Activated CD4-positive, alpha-beta T cell treated with anti-CD3 and anti-CD28 coated beads, Interleukin-2, amount 10 ng/mL, durations not matched to agents 7 days and 5 days (primary cell): ENCODE measurements at places on chromosomes 12 and 14. TPM values are rescaled to one million over a fixed set of nuclear protein-coding genes. Genes with fewer than 3 reads are reported as not detected.
A peak's percentile ranks its signal among the peaks of the same experiment; 100 is the strongest.

GRCh38 chr12:10771132-10771733, 31.2 kb downstream of the TAS2R7 start:
- H3K27ac ChIP-seq = no peak overlapping the region
- H3K4me1 ChIP-seq = no peaks in the 10 kb centered on the region
- peaks cover 58% of the 10 kb centered on the region for H3K27me3 ChIP-seq
- DNase-seq = no peak

- H3K4me3 ChIP-seq = no peak overlapping the region
- peaks cover 14% of the 10 kb centered on the region for H3K4me1 ChIP-seq
- DNase-seq = no peak
- H3K27ac ChIP-seq = no peak overlapping the region
Observed at GRCh38 chr14:93012951-93013719, 90.2 kb downstream of the CHGA start.

- no peak overlapping the region for H3K4me3 ChIP-seq
- no peak overlapping the region for H3K27ac ChIP-seq
- peak; percentile 16 for DNase-seq
Observed at GRCh38 chr12:52390739-52391617, 5.5 kb upstream of the KRT84 start.

DNA sequence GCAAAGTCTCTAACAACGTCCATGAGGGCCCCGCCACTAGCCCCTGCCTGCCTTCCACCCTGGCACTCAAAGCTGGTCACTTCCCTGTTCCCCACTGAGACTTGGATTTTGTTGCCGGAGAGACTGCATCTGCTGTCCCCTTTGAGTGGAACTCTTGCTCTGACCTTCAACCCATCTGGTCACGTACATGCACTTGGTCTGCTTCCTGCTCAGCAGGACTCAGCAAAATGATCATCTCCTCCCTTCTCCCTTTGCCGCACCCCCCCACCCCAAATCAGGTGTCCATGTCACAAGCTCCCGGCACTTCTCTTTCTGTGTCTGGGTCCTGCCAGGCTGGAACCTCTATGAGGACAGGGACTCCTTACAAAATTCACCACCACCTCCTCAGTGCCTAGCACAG, 180.9 kb downstream of the CHST11 start:
- DNase-seq = no peak
- H3K4me1 ChIP-seq = peaks cover 30% of the 10 kb centered on the region
- H3K27ac ChIP-seq = no peak overlapping the region

- no peak overlapping the region for H3K27ac ChIP-seq
- no peaks in the 10 kb centered on the region for H3K27me3 ChIP-seq
- H3K4me1 ChIP-seq = no peaks in the 10 kb centered on the region
- no peak for DNase-seq
Observed at GRCh38 chr12:115325858-115326257, 641.9 kb upstream of the TBX3 start.

- H3K27me3 ChIP-seq = no peaks in the 10 kb centered on the region
- no peak overlapping the region for H3K27ac ChIP-seq
- DNase-seq = no peak
- no peak overlapping the region for H3K4me3 ChIP-seq
Observed at GRCh38 chr12:109586385-109587296, 13.0 kb downstream of the MVK start.

DNA sequence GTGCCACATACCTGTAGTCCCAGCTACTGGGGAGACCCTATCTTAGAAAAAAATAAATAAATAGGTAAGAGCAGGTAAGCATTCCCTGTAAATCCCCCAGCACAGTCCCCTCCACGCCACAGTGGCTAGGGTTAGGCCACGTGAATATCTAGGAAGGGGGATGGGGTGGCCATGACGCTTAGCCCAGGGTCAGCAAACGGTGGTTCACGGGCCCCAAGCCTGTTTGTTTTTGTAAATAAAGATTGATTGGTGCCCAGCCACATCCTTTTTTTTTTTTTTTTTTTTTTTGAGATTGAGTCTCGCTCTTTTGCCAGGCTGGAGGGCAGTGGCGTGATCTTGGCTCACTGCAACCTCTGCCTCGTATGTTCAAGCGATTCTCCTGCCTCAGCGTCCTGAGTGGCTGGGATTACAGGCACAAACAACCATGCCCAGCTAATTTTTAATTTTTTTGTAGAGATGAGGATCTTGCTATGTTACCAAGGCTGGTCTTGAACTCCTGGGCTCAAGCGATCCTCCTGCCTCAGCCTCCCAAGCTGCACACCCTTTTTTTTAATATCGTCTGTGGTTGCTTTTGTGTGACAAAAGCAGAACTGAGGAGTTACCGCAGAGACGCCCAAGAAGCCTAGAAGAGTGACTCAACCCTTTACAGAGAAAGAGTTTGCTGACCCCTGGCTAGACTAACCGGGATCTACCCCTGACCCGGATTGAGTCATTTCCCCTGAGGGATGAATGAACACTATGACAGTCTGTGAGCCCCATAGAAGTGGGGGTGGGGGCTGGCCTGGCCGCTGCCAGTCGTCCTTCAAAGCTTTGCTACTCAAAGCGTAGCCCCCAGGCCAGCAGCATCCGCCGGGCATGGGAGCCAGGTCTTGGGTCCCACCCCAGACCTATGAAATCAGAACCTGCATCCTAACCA, 113.7 kb upstream of the NCOR2 start:
- no peak overlapping the region for H3K27ac ChIP-seq
- no peaks in the 10 kb centered on the region for H3K27me3 ChIP-seq
- no peaks in the 10 kb centered on the region for H3K36me3 ChIP-seq
- H3K4me1 ChIP-seq = peaks cover 15% of the 10 kb centered on the region
- no peak for DNase-seq

GPRC5D gene
- 0.22 TPM for total RNA-seq

DNA sequence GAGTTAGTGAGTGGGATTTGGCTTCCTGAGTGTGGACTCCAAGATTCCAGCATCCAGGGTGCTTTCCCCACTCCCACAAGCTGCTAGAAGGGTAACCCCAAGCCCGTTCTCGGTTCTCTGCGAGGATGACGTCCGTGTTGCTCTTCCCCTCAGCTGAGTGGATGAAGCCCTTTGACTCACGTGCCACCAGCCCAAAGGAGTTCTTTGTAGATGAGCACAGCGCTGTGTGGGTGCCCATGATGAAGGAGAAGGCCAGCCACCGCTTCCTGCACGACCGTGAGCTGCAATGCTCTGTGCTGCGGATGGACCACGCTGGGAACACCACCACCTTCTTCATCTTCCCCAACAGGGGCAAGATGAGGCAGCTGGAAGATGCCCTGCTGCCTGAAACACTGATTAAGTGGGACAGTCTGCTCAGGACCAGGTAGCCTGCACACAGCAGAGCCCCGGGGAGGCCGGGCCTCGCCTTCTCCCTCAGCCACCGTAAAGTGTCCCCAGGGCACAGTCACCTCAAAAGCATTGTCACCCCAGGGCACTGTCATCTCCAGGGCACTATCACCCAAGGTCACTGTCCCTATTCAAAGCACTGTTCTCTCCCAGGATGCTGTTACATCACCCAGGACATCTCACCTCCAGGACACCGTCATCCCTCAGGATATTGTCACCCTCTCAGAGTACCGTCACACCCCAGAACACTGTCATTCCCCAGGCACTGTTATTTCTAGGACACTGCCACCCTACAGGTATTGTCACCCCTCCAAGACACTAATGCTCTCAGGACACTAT, 31.3 kb downstream of the SERPINA3 start:
- H3K27ac ChIP-seq = no peak overlapping the region
- H3K4me3 ChIP-seq = no peak overlapping the region

GRCh38 chr12:98002887-98003493, 512.4 kb upstream of the TMPO start:
- no peaks in the 10 kb centered on the region for H3K36me3 ChIP-seq
- H3K27ac ChIP-seq = no peak overlapping the region
- no peak overlapping the region for H3K4me3 ChIP-seq
- peaks cover 4% of the 10 kb centered on the region for H3K27me3 ChIP-seq
- peak; percentile 26 for DNase-seq
- no peaks in the 10 kb centered on the region for H3K4me1 ChIP-seq

RHEBL1 gene
- 6.4 TPM for total RNA-seq

DNA sequence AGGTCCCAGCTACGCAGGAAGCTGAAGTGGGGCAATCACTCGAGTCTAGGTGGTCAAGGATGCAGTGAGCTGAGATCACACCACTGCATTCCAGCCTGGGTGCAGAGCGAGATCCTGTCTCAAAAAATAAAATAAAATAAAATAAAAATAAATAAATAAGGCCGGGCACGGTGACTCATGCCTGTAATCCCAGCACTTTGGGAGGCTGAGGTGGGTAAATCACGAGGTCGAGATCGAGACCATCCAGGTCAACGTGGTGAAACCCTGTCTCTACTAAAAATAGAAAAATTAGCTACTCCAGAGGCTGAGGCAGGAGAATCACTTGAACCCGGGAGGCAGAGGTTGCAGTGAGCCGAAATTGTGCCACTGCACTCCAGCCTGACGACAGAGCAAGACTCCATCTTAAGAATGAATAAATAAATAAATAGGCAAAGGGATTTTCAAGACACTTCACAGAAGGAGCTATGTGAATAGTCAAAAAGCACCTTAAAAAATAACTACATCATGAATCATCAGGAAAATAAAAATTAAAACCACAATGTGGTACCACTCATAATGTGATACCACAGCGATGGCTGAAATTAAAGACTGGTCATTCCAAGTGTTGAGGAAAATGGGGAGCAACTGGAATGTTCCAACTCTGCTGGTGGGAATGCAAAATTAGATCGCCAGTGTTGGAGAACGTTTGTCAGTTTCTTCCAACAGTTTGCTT, 92.9 kb upstream of the TBX3 start:
- H3K27me3 ChIP-seq = no peaks in the 10 kb centered on the region
- no peak for DNase-seq
- no peak overlapping the region for H3K4me3 ChIP-seq
- no peaks in the 10 kb centered on the region for H3K36me3 ChIP-seq
- H3K27ac ChIP-seq = no peak overlapping the region
- H3K4me1 ChIP-seq = no peaks in the 10 kb centered on the region

DNA sequence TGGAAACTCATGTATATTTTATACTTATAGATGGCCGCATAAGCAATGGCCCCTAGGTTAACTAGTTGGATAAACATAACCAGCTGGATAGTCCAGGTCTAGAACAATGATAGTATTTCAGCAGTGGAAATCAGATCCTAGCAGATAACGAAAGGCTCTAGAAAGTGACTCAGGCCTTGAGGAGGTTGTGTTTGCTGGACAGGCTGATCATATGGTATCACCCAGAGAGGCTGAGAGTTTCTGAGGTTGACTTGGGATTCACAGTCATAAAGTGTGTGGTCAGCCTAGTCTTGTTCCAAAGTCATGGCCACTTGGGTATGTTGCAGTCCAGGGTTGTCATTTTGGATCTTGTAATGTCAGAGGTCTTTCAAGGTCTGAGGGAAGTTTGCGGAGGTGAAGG, 16.8 kb downstream of the FLVCR2 start:
- H3K27ac ChIP-seq = no peak overlapping the region
- DNase-seq = no peak
- H3K4me1 ChIP-seq = no peaks in the 10 kb centered on the region
- no peaks in the 10 kb centered on the region for H3K36me3 ChIP-seq
- H3K27me3 ChIP-seq = no peaks in the 10 kb centered on the region

DNA sequence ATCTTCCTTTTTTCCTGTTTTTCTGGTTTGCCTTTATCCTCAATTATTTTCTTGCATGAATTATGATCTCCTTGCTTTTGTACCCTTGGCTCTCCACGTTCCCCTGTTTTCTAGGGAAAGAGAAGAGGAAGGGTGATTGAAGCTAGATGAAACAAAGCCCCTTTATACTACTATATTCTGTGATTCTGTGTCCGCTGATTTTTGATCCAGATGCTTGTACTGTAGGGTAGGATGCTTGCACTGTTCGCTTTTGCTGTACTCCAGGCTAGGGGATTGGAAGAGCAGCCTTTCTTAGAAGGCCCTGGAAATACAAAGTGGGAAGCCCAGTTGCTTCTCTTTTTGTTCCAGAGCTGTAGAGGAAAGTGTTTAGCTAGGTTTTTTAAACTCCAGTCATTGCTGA, 35.1 kb upstream of the KLHDC2 start:
- no peak overlapping the region for H3K4me3 ChIP-seq
- no peak overlapping the region for H3K27ac ChIP-seq
- H3K27me3 ChIP-seq = no peaks in the 10 kb centered on the region
- H3K4me1 ChIP-seq = no peaks in the 10 kb centered on the region
- no peak for DNase-seq

ABCC9 gene
- total RNA-seq = not detected

GRCh38 chr12:109727746-109728726, 14.4 kb downstream of the FAM222A start:
- DNase-seq = no peak
- no peaks in the 10 kb centered on the region for H3K27me3 ChIP-seq
- H3K4me1 ChIP-seq = no peaks in the 10 kb centered on the region

GRCh38 chr12:21695986-21696385, 38.3 kb upstream of the LDHB start:
- no peak for DNase-seq
- H3K27me3 ChIP-seq = peaks cover 2% of the 10 kb centered on the region
- H3K4me3 ChIP-seq = no peak overlapping the region
- H3K27ac ChIP-seq = no peak overlapping the region

DNA sequence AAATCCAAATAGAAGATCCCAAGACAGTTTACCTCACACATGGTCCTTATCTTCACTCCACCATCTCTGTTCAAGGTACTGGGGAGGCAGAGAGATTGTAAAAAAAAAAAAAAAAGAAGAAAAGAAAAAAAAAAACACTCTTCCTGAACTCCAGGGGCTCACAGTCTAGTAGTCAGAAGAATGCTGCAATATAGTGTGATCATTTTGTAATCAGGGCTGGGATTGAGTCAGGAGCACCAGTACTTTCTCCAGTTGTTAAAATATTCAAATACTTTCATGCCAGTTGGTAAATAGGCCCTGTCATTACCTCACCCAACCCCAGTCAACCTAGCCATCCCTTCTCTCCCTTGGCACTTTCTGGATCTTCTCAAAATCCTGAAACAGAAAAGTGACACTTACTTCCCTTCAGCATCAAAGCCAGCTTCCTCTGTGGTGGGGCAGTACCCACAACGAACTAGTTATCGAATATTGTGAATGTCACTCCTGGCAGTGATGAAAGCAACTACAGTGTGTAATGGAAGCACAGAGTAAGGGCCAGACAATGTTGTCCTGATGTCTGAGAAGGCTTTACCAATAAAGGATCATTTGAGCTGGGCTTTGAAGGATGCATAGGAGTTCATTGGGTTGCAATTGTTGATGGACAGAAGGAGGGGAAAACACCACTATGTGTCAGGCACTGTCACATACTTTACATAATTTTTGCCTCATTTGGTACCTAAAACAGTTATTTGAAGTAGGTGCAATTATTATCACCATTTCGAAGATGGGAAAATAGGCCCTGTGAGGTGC, 44.3 kb upstream of the HSPB8 start:
- no peak overlapping the region for H3K27ac ChIP-seq
- no peaks in the 10 kb centered on the region for H3K27me3 ChIP-seq
- DNase-seq = no peak
- H3K4me3 ChIP-seq = no peak overlapping the region

RERGL gene
- total RNA-seq = not detected

MYH6 gene
- 0.08 TPM for total RNA-seq
